ENCODE measurements at places on chromosomes 5 and 9.

DNA sequence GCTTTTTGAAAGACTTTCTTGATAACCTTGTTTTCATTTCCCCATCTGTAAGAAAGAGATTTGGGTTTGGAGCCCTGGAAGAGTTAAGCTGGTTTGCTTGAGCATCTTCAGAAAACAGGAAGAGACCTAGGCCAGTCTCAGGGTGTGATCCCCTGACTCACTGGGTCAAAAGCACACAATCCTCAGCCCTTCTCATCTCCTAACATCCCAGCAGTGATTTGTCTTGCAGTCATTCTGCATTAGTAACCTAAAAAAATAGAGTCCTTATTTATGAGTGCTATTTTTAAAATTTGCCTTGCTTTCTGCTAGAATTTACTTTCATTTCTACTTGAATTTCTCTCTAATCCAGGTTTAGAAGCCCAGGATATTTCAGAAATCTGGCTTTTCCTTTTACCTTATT, 16.4 kb upstream of the ARSB start:
- peak; percentile 64 for DNase-seq

DNA sequence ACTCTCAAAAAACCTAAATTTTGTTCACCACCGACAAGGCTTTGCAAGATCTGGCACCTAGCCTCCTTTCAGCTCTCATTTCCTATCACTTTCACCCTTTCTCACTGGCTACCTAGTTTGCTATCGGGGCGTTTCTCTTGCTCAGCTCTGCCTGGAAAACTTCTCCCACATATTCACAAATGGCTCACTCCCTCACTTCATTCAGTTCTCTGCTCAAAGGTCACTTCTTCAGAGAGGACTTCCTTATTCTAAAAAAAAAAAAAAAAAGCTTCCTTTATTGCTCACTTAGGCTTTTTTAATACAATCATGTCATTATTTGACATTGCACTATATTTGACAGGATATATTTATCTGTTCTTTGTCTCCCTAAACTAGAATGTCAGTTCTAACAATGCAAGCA, 2.1 kb upstream of the SLC25A46 start:
- no peak for DNase-seq

- peak; percentile 74 for DNase-seq
These were observed at the start of gene AHRR for GRCh38 chr5:321230-321725. AHRR (plus strand) TSS chr5:321714; CDS start chr5:343903, 22,189 bp downstream.

DNA sequence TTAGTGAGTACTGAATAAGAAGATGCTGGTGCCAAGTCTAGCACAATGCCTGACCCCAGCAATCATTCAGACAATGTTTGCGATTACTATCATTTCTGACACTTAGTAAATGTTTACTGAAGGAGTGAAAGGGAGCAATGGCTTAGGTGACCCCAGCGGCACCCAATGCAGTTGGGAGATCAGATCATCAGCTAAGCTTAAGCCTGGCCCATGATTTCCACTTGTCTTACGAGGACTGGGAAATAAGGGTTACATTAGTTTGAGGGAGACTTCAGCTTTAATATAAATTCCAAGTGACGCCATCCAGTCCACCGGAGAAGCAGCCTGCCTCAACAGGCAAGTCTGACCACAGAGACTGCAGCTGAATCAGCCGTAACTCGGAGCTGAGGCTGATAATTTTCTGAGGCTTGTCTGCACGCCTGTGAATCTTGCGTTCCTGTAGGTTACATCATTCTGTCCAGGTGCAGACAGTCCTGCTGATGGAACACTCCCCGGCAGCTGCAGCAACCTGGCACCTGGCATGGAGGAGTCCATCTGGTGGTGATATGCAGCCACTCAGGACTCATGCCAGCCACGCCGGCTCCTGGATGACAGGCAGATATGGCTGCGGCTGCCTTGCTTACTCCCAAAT, 34.9 kb upstream of the FGF1 start:
- no peak for DNase-seq

GRCh38 chr5:174533751-174534241, 190.6 kb upstream of the MSX2 start:
- DNase-seq = peak; percentile 64

DNA sequence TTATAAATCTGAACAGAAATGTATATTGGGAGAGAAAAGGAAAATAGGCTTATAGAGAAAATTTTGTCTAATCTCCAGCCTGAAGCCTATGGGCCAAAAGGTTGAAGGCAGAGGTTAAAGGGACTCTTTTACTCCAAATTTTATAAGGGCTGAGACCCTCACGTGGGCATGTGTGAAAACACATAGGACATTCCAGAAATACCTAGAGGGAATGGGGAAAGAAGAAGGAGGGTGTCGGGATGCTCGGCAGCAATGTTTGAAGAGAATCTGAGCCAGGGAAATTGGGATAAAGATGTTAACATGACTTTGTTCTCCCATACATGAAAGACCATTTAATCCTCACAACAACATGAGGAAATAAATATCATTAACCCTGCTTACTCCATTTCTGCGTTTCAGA, 102.1 kb upstream of the SLC12A2 start:
- no peak for DNase-seq
